ENCODE measurements at places on chromosomes 12 and 14. TPM values are rescaled to one million over a fixed set of nuclear protein-coding genes. Genes with fewer than 3 reads are reported as not detected.

- no peak for DNase-seq
These were observed 114.9 kb downstream of the METTL25 start for GRCh38 chr12:82473111-82473754.

The KCNJ8 gene
- not detected for total RNA-seq

DNA sequence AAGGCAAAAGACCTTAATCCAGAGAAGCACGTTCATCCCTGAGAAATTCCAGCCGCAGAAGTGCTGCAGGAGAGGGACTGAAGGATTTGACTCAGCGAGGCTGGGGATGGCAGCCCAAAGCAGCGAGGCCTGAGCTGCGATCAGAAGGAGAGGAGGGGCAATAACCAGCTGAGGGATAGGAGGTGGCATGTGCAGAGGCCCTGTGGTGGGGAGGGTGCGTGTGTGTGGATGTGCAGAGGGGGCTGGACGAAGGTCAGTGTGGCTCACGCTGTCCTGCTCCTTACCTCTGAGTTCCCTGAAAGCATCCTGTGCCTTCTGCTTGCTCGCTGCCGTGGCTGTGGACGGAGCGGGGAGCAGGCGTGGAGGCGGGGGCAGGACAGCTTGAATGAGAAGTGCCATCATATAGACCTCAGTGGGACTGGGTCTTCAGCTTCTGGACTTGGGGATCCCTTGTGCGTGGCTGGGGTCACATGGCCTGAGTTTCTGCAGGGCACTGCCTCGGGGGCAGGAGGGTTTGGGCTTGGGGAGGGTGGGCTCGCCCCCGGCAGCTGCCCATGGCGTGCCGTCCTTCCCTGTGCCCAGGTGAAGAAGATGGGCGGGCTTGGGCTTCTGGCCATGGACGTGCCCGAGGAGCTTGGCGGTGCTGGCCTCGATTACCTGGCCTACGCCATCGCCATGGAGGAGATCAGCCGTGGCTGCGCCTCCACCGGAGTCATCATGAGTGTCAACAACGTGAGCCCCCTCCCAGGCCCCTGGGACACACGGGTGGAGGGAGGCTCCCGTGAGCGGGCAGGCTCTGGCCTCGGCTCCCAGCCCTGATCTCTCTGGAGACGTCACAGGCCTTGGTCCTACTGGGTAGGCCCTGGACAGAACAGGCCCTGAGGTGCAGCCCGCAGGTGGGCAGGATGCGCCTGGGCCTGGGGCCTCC is 11.0 kb downstream of the ACADS start:
- no peak for DNase-seq

DNA sequence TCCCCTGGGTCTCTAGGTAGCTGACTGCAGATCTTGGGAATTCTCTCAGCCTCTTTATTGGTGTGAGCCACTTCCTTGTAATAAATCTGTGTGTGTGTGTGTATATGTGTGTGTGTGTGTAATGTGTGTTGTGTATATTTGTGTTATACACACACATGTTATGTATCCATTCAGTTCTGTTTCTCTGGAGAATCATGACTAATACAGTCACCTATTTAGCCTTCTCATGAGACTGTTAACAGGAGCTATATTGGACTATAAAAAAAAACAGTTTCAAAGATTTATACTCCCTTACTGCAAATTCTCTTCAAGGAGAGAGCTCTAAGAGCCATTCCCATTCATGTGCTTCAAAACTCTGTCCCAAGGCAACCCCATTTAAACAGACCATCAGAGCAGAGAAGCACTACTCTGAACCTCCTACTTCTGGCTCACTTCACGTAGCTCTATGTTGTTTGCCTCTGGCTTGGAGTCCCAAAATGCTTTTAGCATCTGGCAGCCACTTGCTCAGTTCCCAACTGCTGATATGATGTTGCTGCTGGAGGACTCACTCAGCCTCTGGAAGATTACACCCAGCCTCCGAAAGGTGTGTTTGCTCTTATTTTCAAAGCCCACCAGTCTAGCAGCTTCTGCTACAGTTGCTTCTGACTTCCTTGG is 48.7 kb upstream of the KITLG start:
- DNase-seq, result no peak

The ACSM4 gene
- not detected for total RNA-seq

- DNase-seq, result no peak
These were observed 13.1 kb downstream of the ZFYVE21 start for GRCh38 chr14:103728721-103729120.

- no peak for DNase-seq
These were observed 23.1 kb downstream of the MGAT4C start for GRCh38 chr12:86233126-86233525.

The ASB8 gene
- total RNA-seq, result 39.3 TPM

- peak; percentile 11 for DNase-seq
These were observed 132.5 kb upstream of the RFLNA start for GRCh38 chr12:124162151-124163110.

GRCh38 chr14:99809360-99809759 is 16.1 kb downstream of the EML1 start:
- DNase-seq, result no peak

DNA sequence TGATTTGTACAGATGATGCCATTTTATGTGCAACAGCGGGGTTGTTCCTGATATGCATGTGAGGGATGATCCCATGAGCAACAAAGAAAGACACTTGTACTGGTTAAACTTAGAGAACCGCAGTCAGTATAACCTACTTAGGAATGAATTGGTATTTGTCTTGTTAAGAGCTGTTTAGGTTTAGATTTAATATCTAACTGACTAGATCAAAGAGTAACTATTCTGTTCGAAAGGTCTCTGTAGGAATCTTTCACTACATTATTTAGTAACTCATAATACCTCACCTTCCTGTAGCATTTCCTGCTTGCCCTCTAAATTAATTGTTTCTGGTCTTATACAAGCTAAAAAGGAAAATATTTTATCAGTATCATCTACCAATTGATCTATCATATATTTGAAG is 350.4 kb downstream of the TRHDE start:
- DNase-seq, result no peak

GRCh38 chr14:61551384-61551783 is 143.9 kb upstream of the HIF1A start:
- no peak for DNase-seq

DNA sequence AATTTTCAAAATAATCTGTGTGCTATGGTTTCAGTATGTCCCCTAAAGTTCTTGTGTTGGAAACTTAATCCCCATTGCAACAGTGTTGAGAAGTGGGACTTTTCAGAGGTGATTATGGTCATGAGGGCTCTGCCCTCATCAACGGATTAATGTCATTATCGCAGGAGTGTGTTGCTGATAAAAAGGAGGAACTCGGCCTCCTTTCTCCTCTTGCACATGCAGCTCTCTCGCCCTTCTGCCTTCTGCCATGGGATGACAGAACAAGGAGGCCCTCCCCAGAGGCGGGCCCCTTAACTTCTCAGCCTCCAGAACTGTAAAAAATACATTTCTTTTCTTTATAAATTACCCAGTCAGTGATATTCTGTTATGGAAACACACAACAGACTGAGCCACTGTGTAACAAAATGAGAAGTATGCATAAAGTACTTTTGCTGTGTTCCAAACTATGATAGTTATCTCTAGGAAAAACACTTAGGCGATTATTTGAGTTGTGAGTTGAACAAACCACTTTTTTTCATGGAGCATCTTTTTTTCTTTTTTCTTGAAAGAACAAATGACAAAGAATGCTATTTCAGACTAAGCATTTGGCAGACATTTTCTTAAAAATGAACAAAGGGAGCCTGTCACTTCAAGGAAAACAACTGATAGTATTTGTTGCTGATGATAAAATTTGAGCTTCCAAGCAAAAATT is 134.8 kb upstream of the FUT8 start:
- no peak for DNase-seq
